ENCODE measurements at places on chromosomes 3 and 15. TPM values are rescaled to one million over a fixed set of nuclear protein-coding genes. Genes with fewer than 3 reads are reported as not detected.

DNA sequence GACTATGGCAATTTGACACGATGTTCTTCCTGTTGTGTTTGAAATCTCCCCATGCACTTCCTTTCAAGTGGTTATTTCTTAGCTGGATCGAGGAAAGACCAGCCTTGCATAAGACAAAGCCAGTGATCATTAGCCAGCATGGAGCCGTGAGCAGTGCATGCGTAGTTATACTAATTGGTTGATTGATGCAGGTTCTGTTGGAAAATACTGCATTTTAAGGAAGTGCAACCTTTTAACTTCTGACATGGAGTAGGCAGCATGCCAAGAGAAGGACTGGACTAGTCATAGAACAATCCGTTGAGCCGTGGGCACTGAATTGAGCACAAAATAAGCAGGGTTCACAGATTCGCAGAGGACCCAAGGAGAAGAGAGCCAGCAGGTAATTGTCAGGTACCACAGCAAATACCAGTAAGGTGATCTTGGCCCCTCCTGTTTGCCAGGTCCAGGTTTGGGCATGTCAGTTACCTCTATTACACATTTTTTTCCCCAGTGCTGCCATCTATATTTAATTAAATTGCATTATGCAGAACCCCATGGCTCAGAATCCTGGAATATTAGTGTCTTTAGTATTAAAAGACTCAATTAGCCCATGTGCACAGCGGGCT, 29.0 kb upstream of the BCL6 start:
- no peak overlapping the region for H3K4me3 ChIP-seq
- peak overlapping the region; percentile 56 for H3K27ac ChIP-seq
- DNase-seq = no peak
- H3K27me3 ChIP-seq = no peaks in the 10 kb centered on the region

- no peak overlapping the region for H3K27ac ChIP-seq
- H3K36me3 ChIP-seq = peaks cover 8% of the 10 kb centered on the region
- H3K4me3 ChIP-seq = no peak overlapping the region
- no peak for DNase-seq
Measured at GRCh38 chr3:159757341-159758060, 231.1 kb upstream of the IL12A start.

- peaks cover 21% of the 10 kb centered on the region for H3K27me3 ChIP-seq
- H3K4me3 ChIP-seq = no peak overlapping the region
- H3K4me1 ChIP-seq = peaks cover 15% of the 10 kb centered on the region
- no peak for DNase-seq
- H3K36me3 ChIP-seq = no peaks in the 10 kb centered on the region
Measured at GRCh38 chr3:53938645-53939044, 47.0 kb upstream of the SELENOK start.

- H3K36me3 ChIP-seq = no peaks in the 10 kb centered on the region
- H3K4me3 ChIP-seq = no peak overlapping the region
- H3K27ac ChIP-seq = no peak overlapping the region
- no peaks in the 10 kb centered on the region for H3K27me3 ChIP-seq
Measured at GRCh38 chr3:114879059-114880031, 267.7 kb downstream of the ZBTB20 start.

The NTRK3 gene
- 2.9 TPM for total RNA-seq
